Natural killer cell treated with Interleukin-12 subunit alpha and Interleukin-12 subunit beta and Interleukin-15 and Interleukin-18, amount 100 ng/mL, for 72 hours (primary cell): ENCODE measurements at places on chromosomes 2 and 18. TPM values are rescaled to one million over a fixed set of nuclear protein-coding genes. Genes with fewer than 3 reads are reported as not detected.

- H3K4me1 ChIP-seq = no peaks in the 10 kb centered on the region
- H3K27ac ChIP-seq = no peak overlapping the region
- no peak for DNase-seq
Observed at GRCh38 chr2:226953206-226953605, 117.4 kb downstream of the RHBDD1 start.

GRCh38 chr2:188089901-188090300 lies 201.8 kb upstream of the GULP1 start:
- H3K4me3 ChIP-seq = no peak overlapping the region
- H3K27me3 ChIP-seq = no peaks in the 10 kb centered on the region
- H3K36me3 ChIP-seq = no peaks in the 10 kb centered on the region
- no peaks in the 10 kb centered on the region for H3K4me1 ChIP-seq
- no peak for DNase-seq
- H3K27ac ChIP-seq = no peak overlapping the region

DNA sequence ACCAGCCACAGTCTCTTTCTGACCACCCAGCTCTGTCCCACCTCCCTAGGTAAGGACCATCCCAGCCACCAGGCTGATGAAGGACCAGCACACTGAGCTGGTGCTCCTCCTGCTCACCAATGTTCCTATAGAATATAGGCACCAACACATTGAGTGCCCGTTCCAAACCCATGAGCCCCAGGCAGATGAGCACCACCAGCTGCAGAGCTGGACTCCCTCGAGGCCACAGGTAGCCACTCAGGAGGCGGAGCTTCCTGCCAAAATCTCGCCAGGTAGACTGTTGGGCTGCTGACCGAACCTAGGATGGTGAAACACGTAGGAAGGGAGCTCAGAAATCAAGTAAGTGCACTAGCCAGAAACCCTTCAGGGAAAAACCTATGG lies 2.2 kb downstream of the ABCB6 start:
- peaks cover 21% of the 10 kb centered on the region for H3K4me1 ChIP-seq
- DNase-seq = no peak
- no peak overlapping the region for H3K4me3 ChIP-seq
- peaks cover 4% of the 10 kb centered on the region for H3K36me3 ChIP-seq

DNA sequence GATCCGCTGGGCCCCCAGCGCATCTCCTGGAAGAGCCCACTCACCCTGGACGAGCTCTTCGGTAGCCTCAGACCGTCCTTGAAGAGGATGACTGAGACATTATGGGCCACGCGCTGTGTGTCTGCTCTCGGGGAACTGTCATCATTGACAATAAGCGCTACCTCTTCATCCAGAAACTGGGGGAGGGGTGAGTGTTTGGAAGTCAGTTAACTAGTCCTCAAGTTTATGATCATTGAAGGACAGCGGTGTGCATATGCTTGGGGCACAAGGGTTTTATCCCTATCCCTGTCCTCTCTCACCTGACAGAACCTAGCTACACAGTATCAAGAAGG lies 586 bp downstream of the STK16 start:
- no peaks in the 10 kb centered on the region for H3K27me3 ChIP-seq
- no peak for DNase-seq
- H3K4me1 ChIP-seq = peaks cover 58% of the 10 kb centered on the region

DNA sequence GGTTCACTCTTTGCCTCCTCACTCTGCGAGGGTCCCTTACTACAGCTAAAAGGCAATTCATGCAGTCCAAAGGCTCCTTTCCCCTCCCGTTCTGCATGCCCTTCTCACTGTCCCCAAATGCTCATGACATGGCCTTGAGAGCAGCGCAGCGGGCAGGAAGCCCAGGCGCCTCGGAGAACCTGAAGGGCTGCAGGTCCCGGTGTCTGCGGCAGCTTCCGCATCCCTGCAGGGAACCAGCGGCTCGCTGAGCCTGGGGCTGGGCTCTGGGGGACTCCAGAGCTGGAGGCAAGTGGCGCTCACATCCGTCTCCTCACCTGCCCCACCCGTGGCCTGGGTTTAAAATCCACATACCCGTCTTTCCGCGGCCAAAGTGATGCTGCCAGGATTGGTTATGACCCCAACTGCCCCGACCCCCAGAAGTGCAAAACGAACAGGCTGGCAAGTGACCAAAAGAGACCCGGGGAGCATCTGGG lies 462 bp upstream of the CIDEA start:
- no peaks in the 10 kb centered on the region for H3K4me1 ChIP-seq
- peak; percentile 28 for DNase-seq
- H3K4me3 ChIP-seq = no peak overlapping the region
- H3K27ac ChIP-seq = no peak overlapping the region

The BCL2 gene
- 84.7 TPM for total RNA-seq

- H3K27me3 ChIP-seq = no peaks in the 10 kb centered on the region
- DNase-seq = no peak
- peaks cover 11% of the 10 kb centered on the region for H3K36me3 ChIP-seq
Observed at GRCh38 chr2:97718942-97719341, 5.6 kb downstream of the ZAP70 start.

DNA sequence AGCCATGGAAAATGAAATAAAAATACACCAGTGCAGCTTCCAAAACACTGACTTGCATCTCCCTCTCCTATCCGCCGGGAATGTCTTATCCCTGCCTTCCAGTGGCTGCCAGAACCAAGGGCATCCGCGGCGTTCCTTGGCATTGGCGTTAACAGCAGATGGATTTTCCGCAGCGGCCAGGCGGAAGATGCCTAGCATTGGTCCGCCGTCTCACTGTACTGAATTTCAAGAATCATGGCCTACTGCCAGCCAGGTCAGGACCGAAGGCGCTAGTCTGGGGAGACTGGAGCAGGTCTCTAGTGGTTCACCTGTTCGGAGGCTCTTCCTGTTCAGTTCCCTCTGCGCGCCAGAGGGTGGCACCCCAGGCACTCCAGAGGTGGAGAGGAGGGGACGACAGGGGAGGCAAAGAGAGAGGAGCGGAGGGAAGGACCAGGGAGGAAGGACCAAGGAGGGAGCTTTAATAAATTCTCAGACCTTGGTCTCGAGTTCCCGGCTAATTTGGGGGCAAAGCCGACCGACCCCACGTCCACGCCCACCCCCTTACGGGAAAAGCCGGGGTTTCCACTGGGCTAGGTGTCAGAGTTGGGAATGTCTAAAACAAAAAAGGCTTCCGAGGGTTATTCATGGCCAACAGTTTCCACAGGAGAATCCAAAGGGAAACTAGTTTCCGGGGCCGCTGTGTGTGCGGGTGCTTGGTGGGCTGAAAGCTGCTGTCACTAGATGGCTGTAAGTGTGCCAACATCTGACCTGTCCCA lies 3.7 kb upstream of the BCL2L11 start:
- no peaks in the 10 kb centered on the region for H3K36me3 ChIP-seq
- H3K27ac ChIP-seq = peak overlapping the region; percentile 41
- peaks cover 42% of the 10 kb centered on the region for H3K27me3 ChIP-seq

The UGT1A10 gene
- not detected for total RNA-seq

DNA sequence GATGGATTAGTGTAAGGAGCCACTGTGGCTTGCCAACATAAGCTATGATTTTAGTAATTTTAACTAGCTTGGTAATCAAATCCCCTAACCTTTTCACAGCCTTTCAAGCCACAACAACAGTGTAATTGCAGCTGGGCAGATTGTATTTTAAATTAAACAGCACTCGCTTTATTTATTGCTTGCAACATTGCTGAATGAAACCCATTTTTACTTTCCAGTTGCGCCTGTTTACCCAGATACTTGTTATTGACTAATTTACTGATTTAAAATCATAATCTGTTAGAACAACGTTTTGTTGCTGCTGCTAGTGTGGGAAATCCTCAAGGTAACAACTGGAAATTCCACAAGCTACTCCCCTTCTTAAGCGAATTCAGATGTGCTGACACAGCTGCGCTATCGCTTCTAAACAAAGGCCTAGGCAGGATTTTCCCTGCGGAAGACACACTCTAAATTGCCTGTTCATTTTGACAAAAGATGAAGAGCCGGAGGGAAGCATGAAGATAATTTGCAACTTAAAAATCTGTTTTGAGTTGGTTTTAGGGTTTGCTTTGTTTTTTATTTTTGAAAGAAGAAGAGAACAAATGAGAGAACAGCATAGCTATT lies 283.9 kb downstream of the ALPK2 start:
- no peaks in the 10 kb centered on the region for H3K36me3 ChIP-seq
- H3K4me3 ChIP-seq = no peak overlapping the region
- H3K27ac ChIP-seq = no peak overlapping the region
- no peak for DNase-seq

DNA sequence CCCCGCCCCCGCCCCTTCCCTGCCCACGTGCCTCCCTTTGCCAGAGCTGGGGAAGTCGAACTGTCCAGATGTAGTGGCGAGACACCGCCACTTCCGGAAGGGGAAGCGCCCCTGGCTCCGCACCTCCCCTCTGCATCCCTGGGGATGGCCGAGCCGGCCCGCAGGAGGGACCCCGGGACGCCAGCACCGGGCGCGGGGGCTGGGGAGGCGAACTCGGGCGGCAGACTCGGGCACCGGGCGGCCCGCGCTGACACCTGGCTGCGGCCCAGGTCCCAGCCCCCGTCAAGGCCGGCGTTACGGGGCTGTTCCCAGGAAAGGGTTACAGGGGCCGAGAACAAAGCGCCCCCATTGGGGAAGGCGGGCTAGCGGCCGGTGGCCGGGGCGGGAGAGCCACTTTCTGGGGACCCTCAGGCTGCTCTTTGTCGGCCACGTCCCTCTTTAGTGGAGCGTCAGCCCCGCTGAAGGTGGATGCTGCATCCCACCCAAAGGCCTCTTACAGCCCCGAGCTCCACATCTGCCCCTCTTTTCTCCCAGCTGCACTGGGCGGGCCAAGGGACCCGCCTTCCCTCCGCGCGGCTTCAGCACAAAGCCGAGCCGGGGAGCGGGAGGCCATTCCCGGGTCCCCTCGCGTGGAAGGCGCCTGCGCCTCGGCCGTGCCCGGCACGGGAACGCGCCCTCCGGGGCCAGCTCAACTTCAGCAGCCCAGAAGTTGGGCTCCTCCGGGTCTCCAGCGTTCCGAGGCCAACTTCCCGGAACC lies 1.3 kb downstream of the SDC1 start:
- peaks cover 28% of the 10 kb centered on the region for H3K27me3 ChIP-seq
- DNase-seq = no peak
- no peaks in the 10 kb centered on the region for H3K36me3 ChIP-seq
- H3K4me3 ChIP-seq = no peak overlapping the region

DNA sequence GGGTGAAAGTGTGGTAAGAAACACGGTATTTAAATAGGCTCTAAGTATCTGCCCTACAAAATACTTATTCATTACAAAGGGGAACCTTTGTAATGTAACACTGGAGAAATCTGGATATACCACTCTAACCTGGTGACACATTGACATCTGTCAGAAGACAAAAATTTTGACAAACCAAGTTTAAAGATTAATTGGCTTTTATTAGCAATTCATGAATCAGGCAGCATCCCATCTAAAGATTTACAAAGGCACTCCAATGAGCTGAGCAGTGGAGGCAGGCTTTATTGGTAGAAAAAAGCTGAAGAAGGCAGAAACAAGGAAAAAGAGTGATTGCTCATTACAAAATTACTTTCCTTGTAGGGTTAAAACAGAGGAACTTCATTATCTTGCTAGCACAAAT lies 35.0 kb downstream of the BMPR2 start:
- no peak overlapping the region for H3K27ac ChIP-seq
- H3K36me3 ChIP-seq = no peaks in the 10 kb centered on the region
- H3K27me3 ChIP-seq = no peaks in the 10 kb centered on the region

DNA sequence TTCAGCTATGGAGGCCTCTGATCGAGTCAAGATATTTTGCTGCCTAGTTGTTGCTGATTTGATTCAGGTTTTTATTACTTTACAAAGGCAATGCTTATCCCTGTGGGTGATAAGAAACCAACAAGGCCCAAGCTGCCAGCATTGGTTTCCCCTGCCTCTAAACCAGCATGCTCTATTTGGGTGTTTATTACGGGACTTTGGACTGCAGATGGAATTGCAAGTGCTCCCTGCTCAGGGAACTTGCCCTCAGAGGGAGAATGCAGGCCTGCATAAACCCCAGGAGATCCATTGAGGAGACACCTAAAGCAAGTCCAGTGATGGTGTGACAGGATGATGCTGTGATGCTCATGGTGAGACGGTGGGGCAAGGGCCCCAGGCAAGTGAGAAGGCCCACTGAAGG lies 172.1 kb downstream of the VAPA start:
- no peaks in the 10 kb centered on the region for H3K4me1 ChIP-seq
- peaks cover 4% of the 10 kb centered on the region for H3K27me3 ChIP-seq
- H3K27ac ChIP-seq = no peak overlapping the region
- H3K36me3 ChIP-seq = peaks cover 9% of the 10 kb centered on the region
